ENCODE measurements at places on chromosomes 3 and 15.

DNA sequence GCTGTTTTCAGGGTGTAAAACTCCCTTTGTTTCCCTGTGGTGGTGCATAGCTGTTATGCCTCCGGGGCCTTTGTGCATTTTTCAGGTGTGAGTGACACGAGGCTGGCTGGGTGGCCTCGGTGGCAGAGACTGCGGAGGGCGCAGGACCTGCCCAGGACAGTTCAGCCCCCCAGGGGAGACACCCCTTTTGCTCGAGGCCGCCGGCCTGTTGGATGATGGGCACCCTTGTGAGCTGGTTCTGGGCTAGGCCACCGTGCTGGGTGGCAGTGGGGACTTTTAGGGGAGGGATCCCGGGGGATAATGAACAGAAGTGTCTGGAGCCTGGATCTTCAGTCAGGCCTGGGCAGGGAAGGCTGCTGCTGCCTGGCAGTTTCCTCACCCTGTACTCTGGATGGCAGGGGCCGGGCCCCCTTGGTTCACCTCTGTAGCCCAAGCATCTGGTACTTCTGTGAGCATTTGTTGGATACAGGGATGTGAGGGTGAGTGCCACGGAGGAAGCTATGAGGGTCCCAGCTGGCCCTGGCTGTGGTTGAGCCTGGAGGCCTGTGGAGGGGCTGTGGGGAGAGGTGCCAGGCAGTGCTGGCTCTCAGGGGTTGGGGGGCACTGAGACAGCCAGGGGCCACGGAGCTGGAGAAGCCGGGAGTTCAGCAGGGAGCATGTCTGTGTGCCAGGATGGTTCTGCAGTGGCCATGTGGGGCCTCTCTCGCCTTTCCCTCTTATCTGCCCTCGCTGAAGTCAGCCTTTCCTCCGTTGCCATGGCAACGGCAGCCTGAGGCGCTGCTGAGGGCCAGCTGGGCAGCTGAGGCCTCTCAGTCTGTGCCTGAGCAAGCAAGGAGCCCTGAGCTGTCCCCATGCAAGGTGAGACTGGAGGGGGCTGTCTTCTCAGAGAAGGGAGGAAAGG, 49.0 kb downstream of the KY start:
- DNase-seq: no peak

DNA sequence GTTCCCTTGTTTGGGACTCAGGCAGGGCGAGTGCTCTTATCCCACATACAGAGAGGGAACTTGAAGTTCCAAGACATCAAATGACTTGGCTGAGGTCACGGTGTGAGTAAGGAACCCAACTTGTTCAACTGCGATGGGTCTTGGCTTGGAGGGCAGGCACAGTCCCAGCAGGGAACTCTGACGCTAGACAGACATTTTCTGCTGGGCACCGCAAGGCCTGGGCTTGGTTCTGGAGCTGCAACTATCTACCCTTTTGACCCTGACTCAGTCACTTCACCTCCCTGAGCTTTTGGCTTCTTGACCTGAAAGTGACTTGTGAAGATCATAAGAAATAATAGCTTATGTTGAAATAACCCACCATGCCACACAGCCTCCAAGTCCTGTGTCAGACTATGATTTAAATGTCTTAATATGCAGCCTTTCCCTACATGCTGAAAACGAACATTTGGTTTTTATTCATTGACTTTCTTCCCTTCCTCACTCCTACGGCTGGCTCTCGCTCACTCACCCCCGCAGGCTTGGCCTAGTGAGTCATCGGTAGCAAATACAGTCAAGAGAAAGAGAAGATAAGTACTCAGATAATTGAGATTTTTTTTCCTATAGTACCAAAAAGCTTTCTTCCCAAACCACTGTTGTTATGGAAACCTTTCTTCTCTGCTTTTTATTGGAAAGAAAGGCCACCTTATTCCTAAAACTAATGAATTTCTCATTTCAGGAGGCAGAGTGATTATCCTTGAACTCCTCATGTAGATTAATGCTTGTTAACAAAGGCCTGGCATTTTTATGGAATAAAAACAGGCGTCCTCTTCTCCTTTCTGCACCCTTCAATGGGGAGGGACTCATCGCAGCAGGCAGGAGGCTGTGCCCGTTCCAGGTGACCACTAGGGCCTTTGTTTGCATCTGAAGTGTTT, 178.4 kb downstream of the ATP10A start:
- DNase-seq: no peak

- DNase-seq: no peak
These were observed 389.0 kb downstream of the LSAMP start for GRCh38 chr3:116056280-116056679.

- no peak for DNase-seq
These were observed 76.1 kb downstream of the FRMD4B start for GRCh38 chr3:69309814-69310213.

DNA sequence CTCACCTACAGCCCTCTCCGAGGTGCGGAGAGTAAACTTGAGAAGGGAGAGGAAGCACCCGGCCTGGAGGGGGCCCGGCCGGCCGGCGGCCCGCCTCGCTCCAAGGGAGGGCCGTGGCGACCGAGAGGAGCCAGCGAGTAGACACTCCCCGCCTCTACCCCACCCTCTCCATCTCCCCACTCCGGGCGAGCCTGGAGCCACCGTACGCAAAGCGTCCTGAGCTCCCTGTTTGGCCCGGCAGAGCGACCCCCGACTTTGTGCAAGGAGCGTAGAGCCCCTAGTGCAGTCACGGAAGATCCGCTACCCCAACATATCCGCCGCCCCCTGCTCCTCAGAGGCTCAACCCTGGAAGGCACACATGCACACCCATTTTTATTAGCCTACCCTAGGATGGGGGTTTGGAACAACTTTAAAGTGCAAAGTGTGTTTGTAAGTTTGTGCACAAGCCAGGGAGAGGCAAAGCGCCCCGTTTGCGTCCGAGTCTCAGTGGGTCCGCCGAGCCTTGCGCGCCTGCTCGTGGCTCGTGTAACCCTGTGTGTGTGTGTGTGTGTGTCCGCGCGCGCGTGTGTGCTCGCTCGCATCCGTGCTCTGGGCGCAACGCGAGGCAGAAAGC, 508 bp upstream of the SMAD6 start:
- peak; percentile 52 for DNase-seq

DNA sequence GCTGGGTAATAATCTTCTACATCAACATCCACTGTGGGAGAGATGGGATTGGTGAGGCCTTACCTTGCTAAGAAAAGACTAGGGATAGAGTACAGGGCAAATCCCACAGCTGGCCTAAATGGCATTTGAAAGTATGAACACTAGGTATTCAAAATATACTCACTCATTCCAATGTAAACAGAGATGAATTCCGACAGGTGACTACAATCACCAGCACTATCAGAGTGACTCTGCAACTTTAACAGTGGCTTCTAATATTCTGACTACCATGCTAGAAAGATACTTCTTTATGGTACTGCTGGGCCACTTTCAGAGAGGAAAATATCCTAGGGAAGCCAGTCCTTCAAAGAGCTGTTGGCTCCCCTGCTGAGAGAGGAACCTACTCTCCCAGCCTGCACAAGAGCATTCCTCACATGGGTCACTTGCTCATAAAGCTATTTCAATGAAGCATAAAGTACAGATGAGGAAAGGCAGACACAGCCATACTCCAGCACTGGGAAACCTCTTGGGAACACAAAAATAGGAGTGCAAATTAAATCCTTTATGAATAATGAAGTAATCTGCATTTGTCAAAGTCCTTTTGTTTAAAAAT, 21.5 kb upstream of the MAN2C1 start:
- no peak for DNase-seq

GRCh38 chr3:54853573-54854404, 74.1 kb downstream of the LRTM1 start:
- DNase-seq: no peak

DNA sequence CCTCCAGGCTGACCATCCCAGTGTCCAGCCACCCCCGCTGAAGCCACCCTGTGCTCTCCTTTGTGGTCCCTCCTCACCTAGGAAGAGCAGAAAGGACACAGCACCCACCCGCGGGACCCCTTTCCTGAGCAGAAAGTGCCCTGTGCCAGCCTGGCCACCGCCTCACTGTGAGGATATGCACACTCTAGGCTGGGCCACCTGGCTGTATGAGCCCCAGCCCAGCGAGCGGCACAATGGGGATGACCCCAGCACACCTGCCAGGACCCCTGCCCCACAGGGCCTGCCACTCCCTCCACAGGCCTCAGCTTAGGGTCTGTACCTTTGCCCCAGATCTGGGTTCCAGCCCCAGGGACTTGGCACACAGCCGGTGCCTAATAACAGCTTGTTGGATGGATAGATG, 47.9 kb upstream of the FURIN start:
- DNase-seq: no peak

DNA sequence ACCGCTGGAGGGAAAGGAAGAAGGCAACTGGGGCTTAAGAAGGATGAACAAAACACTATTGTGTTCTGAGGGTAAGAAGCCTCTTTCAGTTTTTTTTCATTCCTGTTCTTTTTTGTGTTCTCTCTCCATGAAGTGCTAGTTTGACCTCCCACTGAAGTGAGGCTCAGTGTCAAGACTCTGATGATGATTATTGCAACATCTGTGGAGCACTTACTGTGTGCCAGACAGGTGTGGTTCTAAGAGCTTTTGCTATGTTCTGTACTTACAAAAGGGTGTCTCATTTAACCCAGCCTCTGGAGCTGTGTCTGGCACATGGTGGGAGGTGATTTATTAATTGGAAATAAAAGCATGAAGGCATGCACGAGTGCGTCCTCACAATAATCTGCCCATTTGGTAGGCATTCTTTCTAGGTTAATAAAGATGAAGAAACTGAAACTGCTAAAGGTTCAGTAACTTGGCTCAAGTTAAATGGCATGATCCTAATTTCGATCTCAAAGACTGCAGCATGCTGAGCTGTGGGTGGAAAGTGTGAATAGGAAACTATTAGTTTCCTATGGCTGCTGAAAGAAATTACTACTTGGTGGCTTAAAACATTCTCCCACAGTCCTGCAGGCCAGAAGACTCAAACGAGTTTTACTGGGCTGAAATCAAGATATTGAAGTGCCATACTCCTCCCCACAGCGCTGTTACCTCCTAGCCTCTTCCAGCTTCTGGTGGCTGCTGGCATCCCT, 38.5 kb upstream of the VEPH1 start:
- no peak for DNase-seq

GRCh38 chr3:177449360-177450006, 252.2 kb upstream of the TBL1XR1 start:
- no peak for DNase-seq
